Hepatocyte (in vitro differentiated cells): ENCODE measurements at places on chromosomes 7 and 10. TPM values are rescaled to one million over a fixed set of nuclear protein-coding genes. Genes with fewer than 3 reads are reported as not detected.

- no peak for DNase-seq
Observed at GRCh38 chr10:70096705-70097420, 35.8 kb downstream of the AIFM2 start.

SLC35G1 gene
- 19.1 and 19.3 TPM in 2 replicates for total RNA-seq

GRCh38 chr10:124614003-124614659, 130.0 kb downstream of the FAM53B start:
- no peak for DNase-seq

C7orf33 gene
- total RNA-seq: not detected in 2 replicates

GRCh38 chr7:101795461-101795860, 22.0 kb upstream of the CUX1 start:
- no peak for DNase-seq

DNA sequence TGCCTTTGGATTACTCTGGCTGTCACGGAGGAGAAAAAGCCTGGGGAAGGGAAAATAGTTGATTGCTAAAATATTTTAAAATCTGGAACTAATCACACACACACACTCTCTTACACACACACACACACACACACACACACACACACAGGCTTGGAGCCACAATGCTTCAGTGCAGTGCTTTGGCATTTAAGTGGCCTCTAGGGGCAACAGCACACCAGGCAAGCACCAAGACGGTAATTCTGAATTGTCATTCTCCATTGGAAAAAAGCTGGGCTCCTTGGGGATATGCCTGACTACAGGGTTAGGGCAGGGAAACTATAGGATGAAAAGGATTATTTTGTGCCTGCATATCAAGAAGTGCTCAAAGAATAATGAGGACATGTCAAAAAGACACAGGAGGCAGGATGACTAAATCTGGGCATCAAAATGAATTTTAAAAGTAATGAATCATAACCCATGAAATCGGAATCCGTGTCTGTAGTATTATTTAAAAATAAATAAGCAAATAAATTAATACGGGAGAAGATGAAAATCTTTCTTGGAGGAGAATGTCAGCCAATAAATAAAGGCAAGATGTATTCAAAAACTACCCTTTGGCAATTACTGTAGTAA, 30.4 kb upstream of the DDC start:
- peak; percentile 37 for DNase-seq

DNA sequence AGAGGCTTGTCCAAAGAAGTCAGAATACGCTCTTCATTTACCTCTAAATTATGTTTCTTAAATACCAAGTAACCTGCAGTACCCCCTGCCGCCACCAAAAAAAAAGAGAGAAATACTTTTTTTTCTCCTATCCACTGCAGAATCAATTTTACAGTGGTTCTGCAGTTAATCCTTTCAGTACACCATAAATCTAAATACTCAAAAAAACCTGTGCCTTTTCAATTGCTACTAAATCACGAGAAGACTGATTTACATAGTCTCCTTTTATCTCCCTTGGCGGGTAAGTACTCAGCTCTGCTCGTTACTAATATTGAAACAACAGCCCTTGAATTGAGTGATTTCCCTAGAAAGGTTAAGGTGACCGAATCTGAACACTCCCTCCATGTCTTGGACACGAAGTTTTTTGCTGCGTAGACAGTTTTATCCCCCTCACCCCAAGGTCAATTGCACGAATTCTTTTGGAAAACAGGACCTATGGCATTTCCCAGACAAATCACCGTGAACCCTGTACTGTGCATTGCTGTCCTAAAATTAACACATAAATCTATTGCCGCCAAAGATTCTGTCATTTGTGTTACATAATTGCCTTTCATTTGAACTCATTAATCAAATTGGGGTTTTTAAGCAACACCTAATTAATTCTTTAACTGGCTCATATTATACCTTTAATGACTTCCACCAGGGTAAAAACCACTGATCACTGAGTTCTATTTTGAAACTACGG, 512 bp upstream of the VIM start:
- DNase-seq: no peak
